Tibial nerve (tissue), 4 donors: ENCODE measurements at places on chromosomes 4 and X. TPM values are rescaled to one million over a fixed set of nuclear protein-coding genes. Genes with fewer than 3 reads are reported as not detected.

Gene CDKL2
- total RNA-seq: 0.21 TPM

Gene CXCR3
- not detected for total RNA-seq

Gene CTAG1A
- total RNA-seq: not detected

Gene ZCCHC12
- total RNA-seq: not detected

Gene SLC26A1
- 0.20 TPM for total RNA-seq

Gene ART3
- 2.9 TPM for total RNA-seq

Gene GAGE13
- not detected for total RNA-seq

Gene RNF128
- 5.0 TPM for total RNA-seq
